ENCODE measurements at places on chromosomes 6 and 20. TPM values are rescaled to one million over a fixed set of nuclear protein-coding genes. Genes with fewer than 3 reads are reported as not detected.

DNA sequence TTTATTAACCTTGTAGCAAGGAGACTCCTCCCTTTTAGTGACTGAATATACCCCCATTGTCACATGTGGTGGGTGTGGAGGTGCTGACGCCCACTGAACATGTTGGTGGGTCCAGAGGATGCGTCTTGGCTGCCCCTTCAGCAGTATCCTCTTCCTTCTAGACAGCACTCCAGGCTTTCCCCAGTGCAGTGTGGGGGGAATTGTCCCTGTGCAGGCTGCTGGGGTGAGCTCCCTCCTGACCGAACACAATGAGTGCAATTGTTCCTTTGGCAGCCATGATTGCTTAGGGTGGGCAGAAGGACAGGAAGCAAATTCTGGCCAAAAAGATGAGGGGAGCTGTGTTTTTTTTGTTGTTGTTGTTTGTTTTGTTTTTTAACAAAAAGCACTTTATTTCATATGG, 209.3 kb upstream of the PDE10A start:
- H3K36me3 ChIP-seq = no peaks in the 10 kb centered on the region
- H3K4me3 ChIP-seq = no peak overlapping the region
- no peak for DNase-seq
- H3K27ac ChIP-seq = no peak overlapping the region

- H3K27me3 ChIP-seq = no peaks in the 10 kb centered on the region
- H3K36me3 ChIP-seq = no peaks in the 10 kb centered on the region
- H3K4me3 ChIP-seq = no peak overlapping the region
- no peak for DNase-seq
Observed at GRCh38 chr20:16569246-16570153, 3.7 kb downstream of the KIF16B start.

DNA sequence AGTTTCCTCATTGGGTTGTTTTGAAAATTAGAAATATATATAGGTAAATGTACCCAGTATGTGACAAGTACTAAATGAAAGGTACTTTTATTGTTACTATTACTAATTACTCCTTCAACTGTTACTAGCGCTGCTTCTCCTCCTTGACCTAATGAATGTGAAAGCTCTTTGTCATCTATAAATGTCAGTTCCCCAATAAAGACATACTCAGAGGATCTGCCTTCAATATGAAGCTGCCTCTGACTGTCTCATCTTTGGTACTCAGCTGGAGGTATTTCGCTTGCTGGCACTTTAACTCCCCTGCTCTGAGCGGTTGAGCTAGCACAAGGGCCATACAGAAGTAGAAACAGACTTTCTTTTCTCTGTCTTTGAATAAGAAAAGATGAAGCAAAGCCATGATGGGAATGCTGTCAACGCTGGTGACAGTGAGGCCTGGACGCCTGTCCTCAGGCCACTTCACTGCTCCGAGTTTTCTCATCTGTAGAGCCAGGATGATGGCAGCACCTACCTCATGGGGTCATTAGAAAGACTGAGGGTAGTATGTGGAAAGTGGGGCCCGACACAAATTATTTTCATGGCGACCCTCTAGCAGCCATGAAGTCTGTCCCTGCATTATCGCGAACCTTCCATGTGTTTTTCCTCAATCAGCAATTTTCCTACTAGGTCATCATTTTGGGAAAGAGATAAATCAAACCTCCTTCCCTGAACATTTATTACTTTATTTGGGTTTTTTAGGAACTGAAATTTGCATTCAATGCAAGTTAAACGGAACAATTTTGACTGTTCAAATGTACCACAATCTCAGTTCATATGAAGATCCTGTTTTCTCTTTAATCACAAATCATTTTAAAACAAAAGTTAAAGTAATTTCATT, 55.9 kb upstream of the SNX9 start:
- no peak overlapping the region for H3K4me3 ChIP-seq
- H3K27me3 ChIP-seq = no peaks in the 10 kb centered on the region
- DNase-seq = no peak
- H3K36me3 ChIP-seq = no peaks in the 10 kb centered on the region
- H3K27ac ChIP-seq = peak overlapping the region; percentile 89

DNA sequence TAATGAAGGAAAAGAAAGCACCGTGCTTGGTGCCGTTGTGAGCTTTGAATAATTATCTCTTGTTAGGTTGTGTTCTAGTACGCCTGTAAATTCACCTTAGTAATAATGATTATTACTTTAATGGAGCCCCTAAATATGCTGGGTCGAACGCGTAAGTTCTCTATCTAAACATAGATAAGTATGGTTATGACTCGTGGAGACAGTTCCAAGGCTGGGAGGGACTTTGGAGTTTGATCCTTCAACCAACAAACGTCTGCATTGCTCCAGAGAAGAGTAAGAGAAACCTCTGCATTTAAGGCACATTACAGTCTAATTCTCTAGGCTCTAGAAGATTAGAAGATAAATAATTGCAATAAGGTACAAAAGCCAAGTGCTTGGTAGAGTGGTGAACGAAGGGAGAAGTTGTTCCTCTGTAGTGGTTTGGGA, 514 bp downstream of the ACOT13 start:
- peaks cover 29% of the 10 kb centered on the region for H3K4me1 ChIP-seq
- no peaks in the 10 kb centered on the region for H3K27me3 ChIP-seq
- peak overlapping the region; percentile 94 for H3K27ac ChIP-seq
- no peak for DNase-seq
- H3K36me3 ChIP-seq = peaks cover 21% of the 10 kb centered on the region

- H3K27ac ChIP-seq = no peak overlapping the region
- no peaks in the 10 kb centered on the region for H3K4me1 ChIP-seq
- no peaks in the 10 kb centered on the region for H3K36me3 ChIP-seq
- DNase-seq = no peak
Observed at GRCh38 chr6:126388104-126388598, 48.2 kb downstream of the CENPW start.

- no peak for DNase-seq
- no peak overlapping the region for H3K27ac ChIP-seq
- no peaks in the 10 kb centered on the region for H3K4me1 ChIP-seq
Observed at GRCh38 chr6:31870385-31870921, 7.8 kb upstream of the NEU1 start.

GRCh38 chr6:110944681-110945151, 13.8 kb upstream of the GTF3C6 start:
- no peak overlapping the region for H3K4me3 ChIP-seq
- peak overlapping the region; percentile 86 for H3K27ac ChIP-seq
- H3K27me3 ChIP-seq = no peaks in the 10 kb centered on the region
- H3K36me3 ChIP-seq = no peaks in the 10 kb centered on the region
- peak; percentile 99 for DNase-seq

KIAA0408 gene
- polyA plus RNA-seq = not detected

PLCB1 gene
- polyA plus RNA-seq = 7.9 TPM

DNA sequence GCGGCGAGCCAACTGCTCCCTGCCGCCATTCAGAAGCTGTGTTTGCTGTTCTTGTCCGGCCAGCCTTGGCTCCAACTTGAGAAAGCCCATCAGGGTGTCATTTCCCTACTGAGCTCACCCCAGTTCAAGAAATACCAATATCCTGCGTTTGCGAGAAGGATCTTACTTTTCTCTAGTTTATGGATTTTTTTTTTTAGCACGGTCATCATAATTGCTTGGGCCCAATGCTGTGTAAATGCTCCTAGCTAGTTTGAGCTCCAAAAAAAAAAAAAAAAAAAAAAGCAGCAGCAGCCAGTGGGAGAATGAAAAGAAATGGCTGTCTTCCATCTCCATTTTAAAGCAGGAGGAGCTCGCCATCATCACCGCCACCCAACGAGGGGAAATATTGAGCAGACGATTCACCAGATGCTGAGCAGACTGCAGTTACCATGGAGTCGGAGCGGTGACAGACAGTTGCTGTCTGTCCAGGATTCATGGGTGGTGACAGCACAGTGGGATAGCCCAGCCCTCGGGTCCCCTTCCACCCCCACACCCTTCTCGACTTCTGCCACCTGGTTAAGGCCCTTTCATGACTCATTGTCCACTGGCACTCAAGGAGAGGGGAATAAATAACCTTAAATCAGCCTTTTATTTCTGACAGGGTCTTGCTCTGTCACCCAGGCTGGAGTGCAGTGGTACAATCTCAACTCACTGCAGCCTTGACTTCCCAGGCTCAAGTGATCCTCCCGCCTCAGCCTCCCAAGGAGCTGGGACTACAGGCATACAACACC, 132.4 kb upstream of the SNX9 start:
- no peak overlapping the region for H3K27ac ChIP-seq
- DNase-seq = no peak
- H3K27me3 ChIP-seq = no peaks in the 10 kb centered on the region
- no peak overlapping the region for H3K4me3 ChIP-seq
- H3K36me3 ChIP-seq = no peaks in the 10 kb centered on the region

DNA sequence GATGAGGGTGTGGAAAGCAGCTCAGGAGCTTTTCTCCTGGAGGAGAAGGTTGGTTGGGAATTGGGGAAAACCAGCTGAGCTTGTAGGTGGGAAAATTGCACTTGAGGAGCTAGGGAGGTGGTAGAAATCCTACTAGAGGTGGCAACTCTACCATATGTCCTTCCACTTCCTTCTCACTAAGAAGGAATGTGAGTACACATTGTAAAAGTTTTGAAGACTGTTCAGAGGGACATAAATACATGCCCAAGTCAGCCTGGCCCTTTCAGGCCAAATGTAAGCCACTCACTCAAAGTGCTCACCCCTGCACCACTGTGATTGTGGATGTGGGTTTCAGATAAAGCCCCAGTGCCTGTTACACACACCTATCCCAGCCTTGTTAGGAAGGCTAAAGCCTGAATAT, 290.5 kb upstream of the PLCB4 start:
- DNase-seq = no peak
- H3K4me3 ChIP-seq = no peak overlapping the region
- H3K36me3 ChIP-seq = peaks cover 58% of the 10 kb centered on the region
- no peaks in the 10 kb centered on the region for H3K27me3 ChIP-seq

DNA sequence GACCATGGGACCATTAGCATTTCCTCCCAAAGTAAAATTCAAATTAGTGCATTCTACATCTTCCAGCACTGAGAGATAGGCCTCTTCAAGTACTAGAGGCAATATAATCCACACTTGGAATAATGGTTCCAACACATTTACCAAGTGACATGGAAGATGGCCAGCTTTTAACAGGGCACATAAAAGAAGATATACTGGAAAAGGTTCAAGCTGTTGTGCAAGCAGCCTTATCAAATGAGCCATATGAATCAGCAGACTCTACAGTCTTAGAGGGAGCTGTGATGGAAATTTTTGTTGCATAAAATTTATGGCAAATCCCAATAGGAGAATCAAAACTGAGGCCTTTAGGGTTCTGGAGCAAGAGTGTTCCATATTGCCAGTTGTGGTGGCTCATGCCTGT, 526.6 kb upstream of the IRAK1BP1 start:
- DNase-seq = no peak
- no peaks in the 10 kb centered on the region for H3K27me3 ChIP-seq
- H3K36me3 ChIP-seq = no peaks in the 10 kb centered on the region
- H3K4me1 ChIP-seq = no peaks in the 10 kb centered on the region
- H3K4me3 ChIP-seq = no peak overlapping the region
- H3K27ac ChIP-seq = no peak overlapping the region
